ENCODE measurements at places on chromosomes 3 and 15. TPM values are rescaled to one million over a fixed set of nuclear protein-coding genes. Genes with fewer than 3 reads are reported as not detected.

DNA sequence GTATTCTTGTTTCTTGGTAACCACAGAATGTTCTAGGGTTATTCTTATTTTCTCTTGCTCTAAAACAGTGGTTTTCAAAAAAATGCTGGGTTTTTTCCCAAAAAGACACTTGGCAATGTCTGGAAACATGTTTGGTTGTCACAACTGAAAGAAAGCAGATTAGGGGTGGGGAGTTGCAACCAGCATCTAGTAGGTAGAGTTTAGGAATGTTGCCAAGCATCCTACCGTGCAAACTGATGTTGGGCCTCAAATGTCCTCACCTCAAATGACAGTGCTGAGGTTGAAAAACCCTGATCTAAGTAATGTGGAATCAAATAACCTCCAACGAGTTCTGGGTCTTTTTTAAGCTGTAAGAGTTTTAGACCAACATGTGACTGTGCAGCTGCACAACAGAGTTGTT lies 270.5 kb upstream of the STT3B start:
- DNase-seq = no peak

DNA sequence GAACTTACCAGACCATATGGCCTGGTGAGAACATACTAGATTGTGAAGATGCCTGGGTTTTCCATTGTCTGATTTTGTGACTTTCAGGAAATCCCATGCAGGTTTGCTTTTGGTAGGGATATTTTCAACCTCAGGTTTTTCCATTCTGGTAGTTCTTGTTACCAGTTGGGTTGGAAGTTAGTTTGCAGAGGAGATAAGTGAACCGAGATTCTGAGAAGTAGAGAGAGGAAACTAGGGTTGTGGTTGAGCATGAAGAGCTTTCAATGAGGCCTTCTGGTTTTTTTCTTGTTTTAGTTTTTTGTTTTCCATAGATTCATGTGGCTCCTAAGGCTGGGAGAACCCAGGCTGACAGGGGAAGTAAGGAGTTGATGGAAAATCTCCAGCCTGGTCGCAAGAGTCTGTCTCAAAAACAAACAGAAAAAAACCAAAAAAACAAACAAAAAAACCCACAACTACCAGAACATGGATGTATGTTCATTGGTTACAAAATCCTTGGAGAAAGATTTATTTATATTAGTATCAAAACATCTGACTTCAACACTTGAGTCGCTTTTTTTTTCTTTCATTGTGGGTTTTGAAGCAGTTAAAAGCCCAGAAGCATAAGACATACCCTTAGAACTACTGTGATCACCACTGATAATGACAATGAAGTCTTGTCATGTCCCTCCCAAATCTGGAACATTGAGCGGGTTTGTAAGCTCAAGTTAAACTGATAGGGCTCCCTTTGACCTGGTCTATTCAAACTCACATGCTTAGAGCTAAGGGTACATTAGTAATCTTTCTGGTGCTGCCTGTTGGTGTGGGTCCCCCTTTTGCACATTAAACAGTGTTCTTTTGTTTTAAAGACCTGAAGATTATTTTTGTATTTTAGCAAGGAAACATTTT lies 3.2 kb downstream of the GPR171 start:
- DNase-seq = no peak

GRCh38 chr3:120353463-120353862 lies 4.3 kb upstream of the LRRC58 start:
- no peak for DNase-seq

GRCh38 chr15:72141171-72142084 lies 23.2 kb downstream of the SENP8 start:
- DNase-seq = no peak

CCDC54 gene
- polyA plus RNA-seq = not detected

GRCh38 chr3:30943206-30943605 lies 48.7 kb upstream of the GADL1 start:
- no peak for DNase-seq

CCR9 gene
- not detected for polyA plus RNA-seq

- no peak for DNase-seq
These were observed 122.4 kb downstream of the UBE2E2 start for GRCh38 chr3:23325466-23326065.

IL17RC gene
- polyA plus RNA-seq = 17.3 TPM

DNA sequence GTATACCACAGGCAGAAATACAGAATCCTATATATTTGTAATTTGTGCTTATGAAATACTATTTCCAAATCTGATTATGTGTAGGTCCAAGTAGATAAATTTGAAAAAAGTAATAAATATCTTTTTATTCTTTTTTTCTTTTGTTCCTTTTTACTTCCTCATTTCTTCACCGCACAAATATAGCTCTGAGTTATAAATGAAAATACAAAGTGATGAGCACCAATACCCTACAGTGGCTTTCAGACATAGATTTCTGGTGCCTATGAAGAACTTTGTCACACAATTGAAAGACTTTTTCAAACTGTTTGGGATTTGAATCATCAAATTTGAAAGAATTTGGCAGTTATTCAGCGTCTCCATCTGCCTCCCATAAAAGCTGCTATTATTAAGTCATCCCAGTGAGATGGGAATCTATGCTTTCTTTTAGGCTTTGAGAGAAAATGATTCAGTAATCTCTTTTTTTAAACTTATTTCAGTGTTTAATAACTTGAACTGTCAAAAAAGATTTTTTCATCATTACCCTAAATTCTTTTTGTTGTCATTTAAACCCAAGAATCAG lies 363.6 kb upstream of the GOLIM4 start:
- DNase-seq = no peak

PTPN23 gene
- polyA plus RNA-seq = 2.9 TPM

DNA sequence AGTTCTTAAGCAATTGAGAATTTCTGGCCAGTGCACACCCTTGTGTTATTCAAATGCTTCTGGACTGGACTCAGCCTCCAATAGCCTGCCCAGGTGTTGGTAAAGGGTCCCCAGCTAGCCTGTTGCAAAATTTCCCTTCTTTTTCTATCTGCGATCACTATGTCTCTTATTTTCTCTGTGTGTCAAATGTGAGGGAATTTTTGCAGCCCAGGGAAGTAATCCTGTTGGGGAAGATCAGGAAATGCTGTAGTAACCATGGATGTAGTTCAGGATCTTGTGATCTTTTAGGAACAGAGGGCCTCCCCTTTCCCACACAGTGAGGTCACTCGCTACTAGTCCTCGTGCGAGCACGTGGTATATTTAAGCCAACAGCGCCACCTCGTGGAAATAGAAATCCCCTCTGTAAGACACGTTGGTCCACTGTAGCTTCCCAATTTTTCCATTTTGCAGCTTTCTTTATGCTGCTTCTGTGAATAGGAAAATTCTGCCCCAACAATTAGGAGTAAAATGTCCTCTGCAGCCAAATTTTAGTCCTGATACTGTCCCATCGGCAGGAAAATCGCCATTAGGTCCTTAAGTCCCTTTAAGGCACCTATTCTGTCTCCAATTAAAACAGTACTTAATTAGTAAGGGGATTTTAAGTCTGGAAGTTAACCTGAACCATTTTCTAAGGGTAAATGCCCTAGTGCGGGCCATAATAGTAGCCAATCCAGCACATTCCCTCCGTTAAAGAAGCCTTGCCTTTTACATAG lies 4.0 kb upstream of the SMCO1 start:
- DNase-seq = no peak

GRCh38 chr15:29400701-29401100 lies 131.1 kb upstream of the NSMCE3 start:
- DNase-seq = no peak

DNA sequence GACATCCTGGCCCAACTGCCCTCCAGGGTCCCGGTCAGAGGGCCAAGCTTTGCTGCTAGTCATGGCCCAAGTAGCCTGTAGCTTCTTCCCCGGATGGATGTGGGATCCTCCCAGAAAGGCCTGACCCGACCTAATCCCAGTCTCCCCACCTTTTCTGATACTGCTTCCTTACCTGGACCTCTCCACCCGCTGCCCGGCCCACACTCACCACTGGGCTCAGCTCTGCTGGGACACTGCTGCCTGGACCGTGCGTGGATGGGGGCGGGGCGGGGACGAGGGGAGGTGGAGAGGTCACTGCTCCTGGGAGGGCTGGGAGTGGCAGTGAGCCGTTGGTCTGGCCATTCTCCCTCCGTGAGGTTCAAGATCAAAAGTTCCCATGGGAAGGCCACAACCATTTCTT lies 40.3 kb upstream of the FURIN start:
- DNase-seq = no peak

DNA sequence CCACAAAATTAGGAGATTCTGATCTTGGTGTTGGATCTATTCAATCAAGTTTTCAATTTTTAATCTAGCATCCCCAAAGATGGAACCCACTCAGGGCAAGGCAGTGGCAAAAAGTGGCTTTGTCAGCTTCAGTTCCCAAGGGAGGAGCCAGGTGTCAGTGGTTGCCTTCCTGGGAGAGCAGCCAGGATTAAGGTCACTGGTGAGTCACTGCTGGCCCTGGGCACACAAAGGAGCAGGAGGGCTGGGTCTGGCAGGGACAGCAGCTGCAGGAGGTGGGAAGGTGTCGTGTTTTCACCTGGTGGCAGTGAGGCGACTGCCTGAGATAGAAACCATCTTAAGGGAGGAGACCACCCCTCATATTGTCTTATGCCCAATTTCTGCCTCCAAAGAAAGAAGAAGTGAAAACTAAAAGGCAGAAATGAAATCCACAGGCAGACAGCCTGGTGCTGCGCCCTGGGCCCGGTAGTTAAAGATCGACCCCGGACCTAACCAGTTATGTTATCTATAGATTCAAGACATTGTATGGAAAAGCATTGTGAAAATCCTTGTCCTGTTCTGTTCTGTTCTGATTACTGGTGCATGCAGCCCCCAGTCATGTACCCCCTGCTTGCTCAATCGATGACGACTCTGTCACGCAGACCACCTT lies 5.9 kb upstream of the KLHL25 start:
- no peak for DNase-seq

GRCh38 chr3:152728231-152728980 lies 106.5 kb upstream of the P2RY1 start:
- peak; percentile 1 for DNase-seq

GRCh38 chr3:112078125-112079083 lies 7.8 kb upstream of the C3orf52 start:
- DNase-seq = no peak

- no peak for DNase-seq
These were observed 140.4 kb upstream of the ATP2B2 start for GRCh38 chr3:10645800-10646199.

DNA sequence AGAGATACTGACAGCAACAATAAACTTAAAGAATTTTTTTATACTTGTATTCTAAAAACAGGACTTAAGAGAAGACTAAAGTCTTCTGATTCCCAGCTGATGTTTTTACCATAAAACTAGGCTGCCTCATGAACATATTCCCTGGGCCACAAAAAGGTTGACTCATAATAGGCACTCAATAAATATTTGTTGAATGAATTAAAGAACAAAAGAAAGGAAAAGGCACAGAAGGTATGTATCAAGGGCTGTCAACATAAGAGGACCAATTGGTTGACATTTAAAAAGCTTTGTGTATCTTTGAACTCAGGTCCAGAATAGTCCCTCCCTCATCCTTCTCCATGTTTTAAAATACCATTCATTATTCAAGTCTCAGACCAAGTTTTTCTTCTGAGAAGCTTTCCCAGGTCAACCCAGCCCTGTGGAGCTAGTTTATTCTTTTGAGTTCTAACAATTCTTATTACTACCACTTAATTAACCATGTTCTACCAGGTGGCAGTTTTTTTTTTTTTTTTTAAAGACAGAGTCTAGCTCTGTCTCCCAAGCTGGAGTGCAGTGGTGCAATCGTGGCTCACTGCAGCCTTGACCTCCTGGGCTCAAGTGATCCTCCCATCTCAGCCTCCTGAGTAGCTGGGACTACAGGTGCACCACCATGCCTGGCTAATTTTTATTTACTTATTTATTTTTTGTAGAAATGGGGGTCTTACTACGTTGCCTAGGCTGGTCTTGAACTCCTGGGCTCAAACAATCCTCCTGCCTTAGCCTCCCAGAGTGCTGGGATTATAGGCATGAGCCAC lies 17.5 kb upstream of the ARHGEF3 start:
- no peak for DNase-seq

DNA sequence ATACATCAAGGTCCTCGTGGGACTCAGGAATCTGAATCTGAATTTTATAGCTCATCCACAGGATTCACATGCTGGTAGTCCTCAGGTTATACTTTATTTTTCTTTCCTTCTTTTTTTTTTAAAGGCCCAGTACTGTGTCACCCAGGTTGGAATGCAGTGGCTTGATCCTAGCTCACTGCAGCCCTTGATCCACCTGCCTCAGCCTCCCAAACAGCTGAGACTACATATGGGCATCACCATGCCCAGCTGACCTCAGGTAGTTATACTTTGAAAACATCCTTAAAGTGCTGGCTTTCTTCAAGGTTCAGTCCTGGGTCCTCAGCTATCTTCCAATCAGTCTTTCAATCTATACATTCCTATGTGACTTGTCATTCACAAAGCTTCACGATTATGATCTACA lies 38.2 kb downstream of the SNX4 start:
- no peak for DNase-seq

FSTL1 gene
- 1,300 TPM for polyA plus RNA-seq

- DNase-seq = no peak
These were observed 142.2 kb upstream of the ZNF385D start for GRCh38 chr3:21893242-21893641.

- DNase-seq = no peak
These were observed 102.7 kb downstream of the CDIN1 start for GRCh38 chr15:36682101-36682500.

COLQ gene
- polyA plus RNA-seq = 0.91 TPM

- DNase-seq = peak; percentile 8
These were observed 121.6 kb downstream of the UBE2E2 start for GRCh38 chr3:23324745-23325144.

SLC15A2 gene
- 0.63 TPM for polyA plus RNA-seq

GRCh38 chr15:38017721-38018120 lies 83.3 kb downstream of the TMCO5A start:
- no peak for DNase-seq

DNA sequence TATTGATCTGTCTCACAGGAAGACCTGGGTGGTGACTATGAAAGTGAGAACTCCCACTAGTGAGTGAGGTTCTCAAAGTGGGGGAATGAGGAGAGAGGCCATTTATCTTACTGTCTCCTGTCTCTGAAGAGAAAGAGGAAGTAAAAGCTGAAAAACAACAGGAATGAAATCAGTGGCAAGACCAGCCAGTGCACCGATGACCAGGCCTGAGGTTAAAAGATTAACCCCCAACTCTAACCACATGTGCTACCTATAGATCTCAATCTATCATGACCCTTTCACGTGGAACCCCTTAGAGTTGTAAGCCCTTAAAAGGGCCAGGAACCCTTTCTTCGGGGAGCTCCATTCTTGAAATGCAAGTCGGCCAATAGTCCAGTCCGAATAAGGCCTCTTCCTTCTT lies 239.3 kb upstream of the CNTN6 start:
- no peak for DNase-seq

DNA sequence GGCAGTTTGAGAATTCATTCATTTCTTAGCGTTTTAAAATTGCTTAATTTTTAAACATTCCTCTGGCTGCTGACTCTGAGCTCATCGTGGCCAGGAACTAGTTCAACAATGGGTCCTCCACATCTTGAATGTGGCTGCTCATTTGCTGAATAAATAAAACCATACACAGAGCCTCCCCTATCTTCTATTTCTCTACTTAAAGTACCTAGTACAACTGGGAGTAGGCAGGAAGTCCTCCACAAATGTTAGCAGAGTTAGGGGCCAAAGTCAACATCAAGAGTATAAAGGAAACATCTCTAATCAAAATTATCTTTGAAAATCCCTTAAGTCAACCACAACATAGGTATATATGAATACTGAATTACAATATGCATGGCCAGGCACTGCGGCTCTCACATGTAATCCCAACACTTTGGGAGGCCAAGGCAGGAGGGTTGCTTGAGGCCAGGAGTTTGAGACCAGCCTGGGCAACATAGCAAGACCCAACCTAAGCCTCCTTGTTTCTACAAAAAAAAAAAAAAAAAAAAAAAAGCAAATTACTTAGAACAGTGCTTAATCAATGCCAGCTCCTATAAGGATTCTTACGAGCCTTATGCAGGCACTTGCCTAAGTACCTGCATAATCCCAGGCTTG lies 57.5 kb upstream of the LMOD3 start:
- DNase-seq = no peak

Measured in AG04450 (cell line).